Left renal cortex interstitium (tissue), 4 donors: ENCODE measurements at places on chromosomes 1 and 21. TPM values are rescaled to one million over a fixed set of nuclear protein-coding genes. Genes with fewer than 3 reads are reported as not detected.

GRCh38 chr1:43414634-43415223 lies 25.0 kb downstream of the SZT2 start:
- peak; percentile 19 for DNase-seq

The GIPC2 gene
- polyA plus RNA-seq = 18.9 TPM

The NTMT2 gene
- polyA plus RNA-seq = not detected

The PADI3 gene
- polyA plus RNA-seq = 0.14 TPM

GRCh38 chr1:82849460-82849859 lies 1048.7 kb downstream of the ADGRL2 start:
- DNase-seq = no peak

The GUCA2B gene
- polyA plus RNA-seq = not detected

DNA sequence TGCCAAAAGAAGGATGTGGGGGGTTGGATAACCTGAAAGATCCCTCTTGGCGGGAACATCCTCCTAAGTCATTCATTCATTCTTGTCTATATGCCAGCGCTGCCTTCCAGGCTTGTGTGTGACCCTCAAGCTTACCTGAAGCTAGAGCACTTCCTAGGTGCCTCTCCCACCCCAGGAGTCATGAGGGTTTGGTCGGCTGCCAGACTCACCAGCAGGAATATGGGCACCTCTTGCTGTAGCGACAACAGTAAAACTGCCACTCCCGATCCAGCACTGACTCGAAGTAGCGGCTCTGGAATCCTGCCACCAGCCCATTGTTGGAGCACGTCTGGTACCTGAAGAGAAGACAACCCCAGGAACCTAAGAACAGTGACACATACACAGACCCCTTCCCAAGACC lies 15.0 kb downstream of the DPT start:
- DNase-seq = no peak

DNA sequence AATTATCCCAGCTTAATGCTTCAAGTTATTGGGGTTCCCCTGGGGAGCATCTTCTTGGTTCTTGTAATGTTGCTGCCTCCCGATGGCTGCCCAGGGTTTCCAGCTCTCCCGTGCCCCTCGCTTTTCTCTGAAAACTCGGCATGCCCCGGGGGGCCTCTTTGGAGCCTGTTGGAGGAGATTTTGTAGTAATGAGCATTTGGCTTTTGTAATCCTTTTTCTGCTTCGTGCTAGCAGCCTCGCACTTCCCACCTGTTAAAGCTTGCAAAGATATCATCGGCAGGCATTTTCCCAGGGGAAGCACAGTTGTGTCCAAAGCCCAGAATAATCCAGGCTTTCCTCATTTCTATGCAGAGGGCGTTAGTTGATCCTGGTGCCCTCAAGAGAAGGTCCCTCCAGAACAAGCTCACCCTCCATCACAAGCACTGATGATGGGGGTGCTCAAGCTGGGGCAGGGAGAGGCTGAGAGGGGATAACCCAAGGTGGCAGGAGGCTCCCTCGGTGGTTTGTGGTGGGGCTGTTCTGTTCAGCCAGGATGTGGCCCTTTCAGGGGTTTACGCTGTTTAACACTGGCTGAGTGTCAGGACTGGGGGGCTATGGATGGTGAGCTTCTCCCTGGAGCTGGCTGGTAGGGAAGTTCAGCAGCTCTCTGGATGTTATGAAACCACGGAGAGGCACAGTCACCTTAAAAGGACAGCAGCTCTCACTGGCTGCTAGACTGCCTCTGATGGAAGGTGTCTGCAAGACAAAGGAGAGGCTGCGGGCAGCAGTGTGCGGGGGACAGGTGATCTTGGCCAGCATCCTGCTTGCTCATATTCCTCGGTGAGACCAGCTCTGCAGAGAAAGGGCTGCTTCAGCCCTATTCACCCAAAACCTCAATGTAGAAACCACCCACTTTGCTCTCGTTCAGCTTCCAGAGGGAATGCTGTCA lies 477.1 kb upstream of the VAMP3 start:
- DNase-seq = no peak

GRCh38 chr1:245213066-245213831 lies 58.5 kb downstream of the KIF26B start:
- no peak for DNase-seq

DNA sequence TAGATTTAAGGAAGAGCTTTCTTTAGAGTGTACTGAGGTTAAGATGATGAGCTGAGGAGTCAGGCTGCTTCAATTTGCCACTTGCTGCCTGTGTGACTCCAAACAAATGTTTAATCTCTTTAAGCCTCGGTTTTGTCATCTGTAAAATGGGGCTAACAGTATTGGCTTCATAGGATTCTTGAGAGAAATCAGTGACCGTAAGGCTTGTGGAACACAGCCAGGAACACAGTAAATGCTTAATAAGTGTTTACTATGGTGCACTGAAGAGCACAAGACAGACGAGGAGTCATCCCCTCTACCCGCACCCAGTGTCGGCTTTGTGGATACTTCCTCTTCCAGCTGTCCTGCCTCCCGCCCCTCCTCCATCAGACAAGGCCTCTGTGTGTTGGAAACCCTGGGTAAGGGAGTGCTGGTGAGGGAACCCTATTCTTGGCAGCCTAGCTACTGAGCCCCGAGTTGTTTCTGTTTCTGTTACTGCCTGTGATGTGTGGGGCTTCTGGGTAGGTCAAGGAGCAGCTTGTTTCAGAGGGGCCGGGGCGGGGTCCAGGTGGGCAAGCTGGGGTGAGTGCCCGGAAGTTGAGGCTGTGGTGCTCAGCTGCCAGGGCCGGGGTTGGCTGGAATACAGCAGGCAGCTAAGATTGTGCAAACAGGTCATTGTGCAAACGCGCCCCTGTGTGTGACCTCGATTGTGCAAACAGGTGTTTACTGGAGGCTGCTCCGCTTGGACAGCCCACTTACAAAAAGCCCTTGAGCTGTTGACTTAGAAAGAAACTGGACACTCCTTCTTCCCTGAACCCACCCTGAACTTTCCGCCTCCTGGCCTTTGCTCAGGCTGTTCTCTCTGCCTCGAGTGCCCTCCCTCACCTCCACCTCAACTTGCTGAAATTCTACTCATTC lies 4.0 kb upstream of the CSF3R start:
- DNase-seq = no peak

The PALMD gene
- polyA plus RNA-seq = 2.3 TPM

DNA sequence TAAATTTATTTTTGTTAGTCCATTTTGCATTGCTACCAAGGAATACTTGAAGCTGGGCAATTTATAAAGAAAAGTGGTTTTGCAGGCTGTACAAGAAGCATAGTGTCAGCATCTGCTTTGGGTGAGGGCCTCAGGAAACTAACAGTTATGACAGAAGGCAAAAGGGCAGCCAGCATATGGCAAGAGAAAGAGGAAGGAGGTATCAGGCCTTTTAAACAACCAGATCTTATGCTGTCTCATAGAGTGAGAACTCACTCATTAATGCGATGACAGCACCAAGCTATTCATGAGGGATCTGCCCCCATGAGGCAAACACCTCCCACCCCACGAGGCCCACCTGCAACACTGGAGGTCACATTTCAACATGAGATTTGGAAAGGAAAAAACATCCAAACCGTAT lies 898.4 kb downstream of the KCNT2 start:
- no peak for DNase-seq

DNA sequence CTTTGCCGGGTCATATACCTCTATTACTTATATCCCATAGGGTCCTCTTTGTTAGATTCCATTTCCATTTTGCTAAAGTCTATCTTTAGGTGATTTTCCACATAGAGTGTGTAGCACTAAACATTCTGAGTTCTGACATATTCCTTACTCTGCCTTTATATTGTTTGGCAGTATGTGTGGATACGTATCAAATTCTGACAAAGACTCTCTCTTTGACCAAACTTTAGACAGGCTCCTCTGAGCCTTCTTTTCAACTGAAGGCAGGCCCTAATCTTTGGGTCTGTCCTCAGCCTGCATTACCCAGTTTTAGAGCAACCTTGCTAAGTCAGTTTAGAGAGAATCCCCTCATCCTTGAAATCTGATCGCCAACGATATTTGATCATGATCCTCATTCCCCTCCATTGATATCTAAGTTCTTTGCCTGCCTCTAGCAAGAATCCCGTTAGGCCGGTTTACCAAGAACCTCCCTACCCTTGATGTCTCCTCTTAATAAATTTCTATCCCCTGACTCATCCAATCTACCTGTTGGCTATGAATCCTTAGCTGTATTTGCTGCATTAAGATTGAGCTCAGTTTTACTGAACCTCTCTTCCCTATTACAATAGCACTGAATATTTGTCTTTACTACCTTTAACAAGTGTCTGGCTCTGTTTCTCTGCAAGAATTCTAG lies 10.4 kb upstream of the PPT1 start:
- no peak for DNase-seq

The STXBP3 gene
- 61.9 TPM for polyA plus RNA-seq

The APCS gene
- not detected for polyA plus RNA-seq

The MINDY1 gene
- polyA plus RNA-seq = 59.4 TPM

GRCh38 chr1:160004425-160004824 lies 27.4 kb downstream of the PIGM start:
- DNase-seq = no peak

- no peak for DNase-seq
These were observed 24.5 kb downstream of the PTTG1IP start for GRCh38 chr21:44848821-44849521.

DNA sequence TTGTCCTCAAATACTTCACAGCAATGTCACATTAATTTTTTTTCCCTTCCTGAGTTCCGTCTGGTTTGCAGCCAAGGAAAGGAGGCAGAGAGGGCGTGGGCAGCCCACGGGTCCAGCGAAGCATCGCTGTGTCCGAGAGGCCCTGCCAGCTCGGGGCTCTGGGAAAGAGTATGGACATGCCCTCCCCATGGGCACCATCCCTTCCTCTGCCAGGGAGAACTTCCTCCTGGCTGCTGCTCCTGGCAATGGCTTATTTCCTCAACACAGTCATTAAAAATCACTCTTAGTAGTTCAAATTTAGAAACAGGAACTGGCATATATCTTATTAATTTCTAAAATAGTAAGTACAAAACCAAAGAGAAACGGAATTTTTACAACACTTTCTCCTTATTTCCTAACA lies 115.4 kb downstream of the RIPK4 start:
- DNase-seq = no peak

DNA sequence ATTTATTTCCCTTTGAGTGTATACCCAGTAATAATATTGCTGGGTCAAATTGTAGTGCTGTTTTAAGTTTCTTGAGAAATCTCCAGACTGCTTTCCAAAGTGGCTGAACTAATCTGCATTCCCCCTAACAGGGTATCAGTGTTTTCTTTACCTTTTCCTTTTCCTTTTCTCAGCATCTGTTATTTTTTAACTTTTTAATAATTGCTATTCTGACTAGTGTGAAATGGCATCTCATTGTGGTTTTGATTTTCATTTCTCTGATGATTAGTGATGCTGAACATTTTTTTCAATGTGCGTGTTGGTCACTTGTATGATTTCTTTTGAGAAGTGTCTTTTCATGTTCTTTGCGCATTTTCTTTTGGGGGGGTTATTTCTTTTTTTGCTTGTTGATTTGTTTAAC lies 374.9 kb upstream of the BRINP3 start:
- no peak for DNase-seq

GRCh38 chr1:229756666-229757065 lies 130.6 kb downstream of the URB2 start:
- DNase-seq = no peak

- no peak for DNase-seq
These were observed 10.4 kb upstream of the CDC20 start for GRCh38 chr1:43348343-43348808.

DNA sequence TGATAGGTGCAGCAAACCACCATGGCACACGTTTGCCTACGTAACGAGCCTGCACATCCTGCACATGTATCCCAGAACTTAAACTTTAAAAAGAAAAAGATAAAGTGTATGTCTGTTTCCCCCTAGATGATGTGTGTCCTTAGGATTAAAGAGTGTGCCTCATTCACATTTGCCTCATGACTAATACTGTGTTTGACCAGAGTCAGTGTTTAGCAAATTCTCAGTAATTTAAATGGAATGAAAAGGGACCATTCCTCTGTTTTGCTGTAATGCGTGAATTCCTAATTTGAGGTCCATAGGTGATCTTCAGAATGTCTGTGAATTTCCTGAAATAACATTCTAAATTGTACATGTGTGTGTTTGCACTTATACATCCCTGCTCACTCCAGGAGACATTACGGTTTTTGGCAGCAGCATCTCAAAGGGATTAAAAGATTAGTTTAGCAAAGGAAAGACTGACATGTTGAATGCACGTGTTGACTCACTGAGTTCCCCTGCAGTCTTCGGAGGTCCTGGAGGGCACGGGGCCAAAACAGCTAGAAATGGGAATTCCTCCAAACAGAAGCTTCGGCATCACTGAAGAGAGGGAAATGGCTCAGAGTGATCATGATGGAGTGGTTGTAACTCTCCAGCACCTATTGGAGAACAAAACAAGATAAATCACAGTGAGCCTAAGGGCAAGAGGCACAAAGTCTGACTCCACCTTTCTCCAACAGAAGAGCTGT lies 19.1 kb upstream of the SLC35F3 start:
- peak; percentile 6 for DNase-seq

The ZBED6 gene
- 11.5 TPM for polyA plus RNA-seq

- no peak for DNase-seq
These were observed 2.3 kb downstream of the GPR137B start for GRCh38 chr1:236144446-236145150.

- DNase-seq = no peak
These were observed 44.7 kb upstream of the ZBTB40 start for GRCh38 chr1:22406722-22407495.
